Uterus (tissue), 4 donors: ENCODE measurements at places on chromosomes 1 and 21. TPM values are rescaled to one million over a fixed set of nuclear protein-coding genes. Genes with fewer than 3 reads are reported as not detected.
A peak's percentile ranks its signal among the peaks of the same experiment; 100 is the strongest.

The WDR77 gene
- total RNA-seq: 27.1 TPM

GRCh38 chr1:234551032-234551378 lies 59.0 kb downstream of the IRF2BP2 start:
- H3K27me3 ChIP-seq: no peaks in the 10 kb centered on the region
- H3K4me3 ChIP-seq: no peak overlapping the region
- H3K36me3 ChIP-seq: no peaks in the 10 kb centered on the region

DNA sequence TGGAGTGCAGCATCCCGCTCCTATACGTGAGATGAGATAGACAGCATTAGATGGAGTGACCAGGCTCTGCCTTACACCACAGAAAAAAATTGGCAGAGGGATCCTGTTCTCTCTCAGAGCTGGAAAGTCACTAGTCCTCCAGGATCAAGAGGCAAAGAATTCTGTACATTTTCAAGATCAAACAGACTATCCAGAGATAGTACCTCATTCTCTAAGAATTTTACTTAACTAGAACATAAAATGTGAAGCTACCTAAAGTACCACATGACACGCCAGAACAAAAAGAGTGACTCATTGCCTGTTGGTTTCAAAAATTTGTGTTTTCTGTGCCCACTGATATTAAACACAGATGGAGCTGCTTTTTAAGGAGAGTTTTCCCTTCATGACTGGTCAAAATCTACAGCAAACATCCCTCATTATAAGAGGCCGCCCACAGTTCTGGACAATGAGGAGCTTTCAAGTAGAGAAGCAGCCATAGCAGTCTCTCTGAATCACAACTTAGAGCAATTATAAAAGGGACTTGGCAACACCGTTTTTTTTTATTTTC lies 32.3 kb downstream of the CD160 start:
- H3K4me1 ChIP-seq: peaks cover 3% of the 10 kb centered on the region
- H3K27me3 ChIP-seq: no peaks in the 10 kb centered on the region
- H3K4me3 ChIP-seq: no peak overlapping the region

DNA sequence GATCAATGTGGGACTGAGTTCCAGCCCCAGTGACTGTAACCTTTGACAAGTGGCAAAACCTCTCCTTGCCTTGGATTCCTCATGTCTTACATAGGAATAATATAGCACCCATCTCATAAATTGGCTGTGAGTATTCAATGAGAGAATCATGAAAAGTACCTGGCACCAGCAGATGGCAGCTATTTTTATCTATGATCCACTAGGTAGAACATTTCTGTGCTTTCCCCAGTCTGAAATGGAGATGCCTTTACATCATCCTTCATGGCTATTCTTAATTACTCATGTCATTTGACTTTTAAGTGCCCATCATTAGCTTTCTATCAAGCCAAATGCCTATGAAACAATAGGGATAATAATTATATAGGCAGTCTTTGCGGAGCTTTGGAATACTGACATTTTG lies 130.1 kb downstream of the TGFB2 start:
- no peak for DNase-seq
- no peaks in the 10 kb centered on the region for H3K36me3 ChIP-seq
- H3K27ac ChIP-seq: no peak overlapping the region
- no peak overlapping the region for H3K4me3 ChIP-seq

GRCh38 chr21:45080232-45080631 lies 5.9 kb downstream of the ADARB1 start:
- no peaks in the 10 kb centered on the region for H3K27me3 ChIP-seq
- no peaks in the 10 kb centered on the region for H3K4me1 ChIP-seq
- peak; percentile 39 for DNase-seq
- no peak overlapping the region for H3K4me3 ChIP-seq

The FNBP1L gene
- 88.1 TPM for total RNA-seq

The EXO1 gene
- not detected for total RNA-seq

DNA sequence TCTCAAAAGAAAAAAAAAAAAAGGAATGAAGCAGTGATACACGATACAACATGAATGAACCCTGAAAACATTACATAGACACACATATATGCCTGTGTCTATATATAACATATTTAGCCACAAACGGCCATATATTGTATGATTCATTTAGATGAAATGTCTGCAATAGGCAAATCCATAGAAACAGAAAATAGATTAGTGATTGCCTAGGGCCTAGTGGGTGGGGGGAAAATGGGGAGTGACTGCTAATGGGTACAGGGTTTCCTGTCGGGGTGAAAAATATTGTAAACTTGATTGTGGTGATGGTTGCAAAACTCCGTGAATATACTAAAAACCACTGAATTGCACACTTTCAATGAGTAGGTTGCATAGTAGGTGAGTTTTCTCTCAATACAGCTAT lies 6.0 kb upstream of the H6PD start:
- no peaks in the 10 kb centered on the region for H3K36me3 ChIP-seq
- no peak for DNase-seq
- H3K27ac ChIP-seq: no peak overlapping the region
- no peaks in the 10 kb centered on the region for H3K27me3 ChIP-seq
- no peaks in the 10 kb centered on the region for H3K4me1 ChIP-seq
- no peak overlapping the region for H3K4me3 ChIP-seq

GRCh38 chr1:152397474-152397873 lies 16.6 kb downstream of the CRNN start:
- no peak for DNase-seq
- H3K36me3 ChIP-seq: no peaks in the 10 kb centered on the region
- H3K4me3 ChIP-seq: no peak overlapping the region
- H3K27me3 ChIP-seq: no peaks in the 10 kb centered on the region
- H3K4me1 ChIP-seq: no peaks in the 10 kb centered on the region

DNA sequence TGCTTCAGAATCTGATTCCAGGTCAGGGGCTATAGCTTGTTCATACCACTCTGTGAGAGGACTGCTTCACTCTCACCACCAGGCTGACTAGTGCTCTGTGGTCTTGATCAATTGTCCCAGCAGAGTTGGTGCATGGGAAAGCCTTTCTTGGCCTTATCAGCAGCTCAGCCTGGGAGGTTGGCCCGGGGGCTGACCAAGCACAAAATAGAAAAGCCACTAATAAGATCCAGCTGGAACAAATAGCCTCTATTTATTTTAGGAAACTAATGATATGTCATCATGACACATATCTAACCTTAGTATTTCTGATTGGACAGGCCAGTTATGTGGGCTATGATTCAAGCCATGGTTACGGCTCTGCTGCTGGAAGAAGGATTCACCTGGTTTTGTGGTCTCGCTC lies 134.2 kb downstream of the GDAP2 start:
- DNase-seq: no peak
- no peaks in the 10 kb centered on the region for H3K27me3 ChIP-seq
- H3K4me1 ChIP-seq: no peaks in the 10 kb centered on the region
- no peak overlapping the region for H3K27ac ChIP-seq
